ENCODE measurements at places on chromosomes 1 and 21.

GRCh38 chr21:32611471-32611997 is 643 bp downstream of the CFAP298 start:
- DNase-seq = peak; percentile 25

DNA sequence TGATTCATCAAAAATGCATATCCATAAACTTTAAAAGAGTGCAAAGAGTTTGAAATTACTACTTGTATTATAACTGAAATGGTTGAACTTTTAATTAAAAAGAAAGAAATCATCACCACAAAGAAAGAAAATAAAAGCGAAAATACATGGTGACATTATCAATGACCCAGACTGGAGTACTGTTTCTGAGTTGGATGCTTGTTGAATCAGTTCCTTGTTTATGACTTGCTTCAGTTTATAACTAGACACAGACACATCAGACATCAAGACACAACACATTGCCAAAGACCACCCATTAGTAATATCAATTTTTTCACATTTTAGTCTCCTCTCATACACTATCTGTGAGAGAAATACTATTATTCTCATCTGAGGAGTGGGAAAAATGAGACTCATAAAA is 293.0 kb downstream of the MRPL39 start:
- no peak for DNase-seq

DNA sequence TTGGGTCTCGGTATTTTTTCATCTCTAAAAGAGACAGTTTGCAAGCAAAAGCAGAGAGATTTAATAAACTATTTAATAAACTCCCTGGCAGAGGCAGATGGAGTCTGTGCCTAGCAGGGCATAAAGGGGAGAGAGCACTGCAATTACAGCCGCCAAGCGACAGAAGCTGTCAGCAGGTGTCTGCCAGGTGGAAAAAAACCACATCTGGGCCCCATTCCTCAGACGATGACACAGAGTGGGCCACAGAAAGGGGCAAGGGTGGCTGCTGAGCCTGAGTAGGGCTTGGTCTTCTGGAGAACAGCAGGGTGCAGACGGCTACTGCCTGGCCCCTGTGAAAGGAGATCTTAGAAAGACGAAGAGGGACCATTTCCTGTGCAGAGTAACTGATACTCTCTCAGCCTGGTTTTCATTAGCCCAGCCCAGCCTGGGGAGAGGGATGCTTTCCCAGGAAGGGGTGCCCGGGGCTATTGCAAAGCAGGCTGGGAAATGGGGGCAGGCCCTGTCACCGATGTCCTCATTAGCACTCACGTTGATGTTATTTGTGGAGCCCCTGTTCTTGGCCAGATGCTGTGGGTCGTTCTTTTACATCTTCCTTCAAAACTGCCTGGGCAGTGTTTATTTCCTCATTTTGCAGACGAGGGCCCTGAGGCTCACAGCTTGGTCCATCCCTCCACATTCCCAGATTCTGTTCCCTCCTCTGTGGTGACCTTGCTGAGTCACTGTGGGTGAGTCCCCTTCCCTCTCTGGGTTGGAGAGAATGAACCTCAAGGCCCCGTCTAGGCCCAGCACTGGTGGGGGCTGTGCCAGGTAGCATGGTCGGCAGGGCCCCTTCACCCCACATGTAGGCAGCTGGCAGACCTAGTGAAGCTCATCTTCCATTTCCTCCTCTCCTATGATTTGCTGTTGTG is 472.7 kb downstream of the PTPRU start:
- peak; percentile 80 for DNase-seq

- DNase-seq = no peak
Measured at GRCh38 chr1:51139474-51139873, 37.4 kb downstream of the C1orf185 start.

DNA sequence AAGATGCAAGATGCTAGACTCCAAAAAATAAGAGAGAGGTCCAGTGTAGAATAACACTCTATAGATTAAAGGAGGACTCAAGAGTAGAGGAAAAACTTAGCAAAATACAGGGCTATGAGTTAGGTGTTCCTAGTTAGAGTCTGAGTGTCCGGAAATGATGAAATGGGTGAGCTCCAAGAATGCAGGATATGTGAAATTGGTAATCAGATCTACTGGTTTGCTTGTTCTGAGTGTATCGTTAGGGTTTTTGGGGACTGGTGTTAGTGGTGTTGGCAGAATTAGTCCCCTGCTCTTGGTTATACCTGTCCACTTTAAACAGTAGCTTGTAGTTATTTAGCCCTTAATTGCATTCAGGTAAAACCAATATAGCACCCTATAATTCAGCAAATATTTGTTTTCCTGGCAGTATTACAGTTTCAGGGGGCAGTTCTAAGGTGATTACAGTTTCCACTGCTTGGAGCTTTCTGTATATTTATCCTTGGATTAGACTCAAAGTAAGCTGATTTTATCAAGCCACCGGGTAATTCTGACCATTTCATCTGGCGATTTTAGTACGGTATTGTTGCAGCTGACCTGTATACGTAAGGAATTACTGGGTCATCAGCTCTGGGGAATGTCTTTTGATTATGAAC is 332.7 kb downstream of the CHRM3 start:
- DNase-seq = no peak

GRCh38 chr1:183058851-183059502 is 35.8 kb downstream of the LAMC1 start:
- no peak for DNase-seq

- no peak for DNase-seq
Measured at GRCh38 chr1:211647711-211648121, 27.7 kb downstream of the NEK2 start.

DNA sequence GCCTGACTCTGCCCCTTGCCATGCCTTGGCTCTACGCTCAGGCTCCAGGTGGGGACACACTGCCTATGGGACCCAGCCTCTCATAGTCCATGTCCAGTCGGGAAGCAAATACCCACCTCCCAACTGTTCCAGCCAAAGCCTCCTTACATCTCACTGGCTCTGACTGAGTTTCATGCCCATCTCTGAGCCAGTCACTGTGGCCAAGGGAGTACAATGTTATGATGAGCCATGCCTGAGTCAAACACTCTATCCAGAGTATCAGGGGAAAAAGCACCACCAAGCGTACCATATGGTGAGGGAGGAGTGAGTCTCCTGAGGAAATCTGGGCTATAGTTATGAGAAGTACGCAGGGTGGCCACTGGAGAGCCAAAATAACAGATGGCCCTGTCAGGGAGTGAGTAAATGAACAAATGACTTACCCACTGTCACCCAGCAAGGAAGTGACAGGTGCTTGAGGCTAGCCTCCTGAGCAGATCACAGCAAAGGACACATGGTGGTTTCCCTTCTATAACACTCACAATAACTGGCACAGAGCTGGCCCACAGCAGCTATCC is 236.6 kb upstream of the GJB5 start:
- DNase-seq = no peak
